EL (cell line): ENCODE measurements at places on chromosomes 1 and 21.

DNA sequence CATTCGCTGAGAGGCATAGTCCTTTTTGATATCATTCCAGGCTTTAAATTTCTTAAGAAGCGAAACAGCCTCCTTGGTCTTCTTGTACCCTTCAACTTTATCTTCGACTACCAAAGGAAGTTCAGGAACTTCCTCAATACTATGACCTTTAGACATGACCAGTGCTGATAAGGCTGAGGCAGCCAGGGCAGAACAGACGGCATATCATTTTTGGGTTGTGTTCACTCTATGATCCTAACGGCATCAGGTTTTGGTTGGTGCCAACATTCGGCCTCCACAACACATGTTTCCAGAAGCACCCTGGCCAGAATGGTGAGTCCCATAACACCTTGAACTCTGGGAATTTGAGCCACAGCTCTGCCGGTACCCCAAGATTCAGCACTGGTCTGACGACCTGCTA, 31.4 kb upstream of the MYOC start:
- DNase-seq, result no peak

GRCh38 chr1:203481196-203481595, 5.6 kb downstream of the PRELP start:
- DNase-seq, result no peak

- peak; percentile 63 for DNase-seq
Measured at GRCh38 chr1:219812491-219813203, 115.7 kb downstream of the SLC30A10 start.

DNA sequence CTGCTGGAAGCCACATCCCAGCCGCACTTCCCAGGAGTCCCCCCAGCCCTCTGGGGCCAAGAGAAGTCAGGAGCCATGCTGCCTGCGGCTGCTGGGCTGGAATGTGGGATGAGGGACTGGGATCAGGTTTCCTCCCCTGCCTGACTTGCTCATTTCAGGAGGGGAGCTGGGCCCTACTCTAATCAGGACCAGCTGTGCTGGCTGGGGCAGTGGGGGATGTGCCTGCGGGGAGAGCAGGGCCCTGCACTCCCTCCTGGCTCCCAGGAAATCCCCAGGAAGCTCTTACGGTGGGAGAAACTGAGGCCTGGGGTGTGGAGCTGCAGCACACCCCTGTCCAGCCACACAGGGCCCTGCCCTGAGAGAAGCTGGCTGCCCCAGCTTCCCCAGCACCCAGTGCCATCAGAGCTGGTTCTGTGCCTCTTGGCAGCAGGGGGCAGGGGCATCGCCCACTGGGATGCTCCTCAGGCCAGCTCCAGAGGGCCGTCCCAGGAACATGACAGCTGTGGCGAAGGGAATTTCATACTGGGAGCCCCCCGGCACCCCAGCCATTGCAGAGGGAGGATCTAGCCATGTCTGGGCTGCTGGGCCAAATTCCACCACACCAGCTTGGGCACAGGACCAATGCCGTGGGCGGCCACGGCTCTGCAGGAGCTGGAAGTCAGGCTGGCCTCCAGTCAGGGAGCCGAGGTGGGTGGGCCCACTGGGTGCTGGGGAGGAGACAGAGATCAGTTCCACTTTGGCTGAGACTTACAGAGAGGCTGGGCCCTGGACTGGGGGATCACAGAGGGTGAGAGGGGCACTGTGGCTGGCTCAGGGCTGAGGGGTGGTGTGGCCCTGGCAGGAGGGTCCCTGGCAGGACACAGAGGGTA, 21.3 kb upstream of the PRSS38 start:
- peak; percentile 90 for DNase-seq

DNA sequence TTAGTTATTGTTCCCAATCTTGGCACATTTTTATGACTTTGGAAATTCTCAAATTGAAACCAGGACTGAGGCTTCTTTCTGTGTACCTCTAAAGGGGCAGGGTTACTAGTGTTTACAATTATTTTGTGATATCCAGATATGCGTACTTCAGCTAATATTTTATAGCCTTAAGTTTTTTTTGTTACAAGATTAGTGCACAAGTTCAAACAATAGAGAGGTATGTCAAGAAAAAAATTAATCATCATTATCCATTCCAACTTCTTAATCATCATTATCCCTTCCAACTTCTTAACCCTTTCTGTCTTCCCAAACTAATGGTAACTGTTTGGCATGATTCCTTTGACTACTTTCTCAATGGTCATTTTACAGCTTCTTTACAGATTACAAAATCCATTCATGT, 272.9 kb upstream of the C1orf105 start:
- no peak for DNase-seq

- DNase-seq, result no peak
Measured at GRCh38 chr1:147247656-147248238, 5.3 kb downstream of the CHD1L start.

DNA sequence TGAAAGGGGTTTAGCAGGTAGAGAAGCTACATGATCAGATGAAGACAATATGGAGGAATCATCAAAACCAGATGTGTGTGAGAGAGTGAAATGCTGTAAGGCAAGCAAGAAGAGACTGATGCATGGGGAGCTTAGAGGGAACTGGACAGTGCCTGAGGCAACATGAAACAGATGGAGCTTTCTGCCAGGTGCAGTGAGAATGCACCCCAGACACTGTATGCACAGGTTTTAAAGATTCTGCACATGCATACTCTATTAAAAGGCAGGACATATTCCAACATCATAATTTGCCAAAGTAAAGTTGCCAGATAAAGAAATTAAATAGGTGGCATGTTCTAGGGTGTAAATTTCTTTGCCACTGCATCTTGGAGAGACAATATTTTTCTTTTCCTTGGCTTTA, 200.1 kb downstream of the AMY1C start:
- no peak for DNase-seq
